ENCODE measurements at places on chromosomes 16 and 17.

GRCh38 chr17:26809033-26809432 is 484.9 kb upstream of the WSB1 start:
- peak; percentile 0 for DNase-seq

GRCh38 chr17:75549246-75550138 is 24.0 kb downstream of the LLGL2 start:
- no peak for DNase-seq

DNA sequence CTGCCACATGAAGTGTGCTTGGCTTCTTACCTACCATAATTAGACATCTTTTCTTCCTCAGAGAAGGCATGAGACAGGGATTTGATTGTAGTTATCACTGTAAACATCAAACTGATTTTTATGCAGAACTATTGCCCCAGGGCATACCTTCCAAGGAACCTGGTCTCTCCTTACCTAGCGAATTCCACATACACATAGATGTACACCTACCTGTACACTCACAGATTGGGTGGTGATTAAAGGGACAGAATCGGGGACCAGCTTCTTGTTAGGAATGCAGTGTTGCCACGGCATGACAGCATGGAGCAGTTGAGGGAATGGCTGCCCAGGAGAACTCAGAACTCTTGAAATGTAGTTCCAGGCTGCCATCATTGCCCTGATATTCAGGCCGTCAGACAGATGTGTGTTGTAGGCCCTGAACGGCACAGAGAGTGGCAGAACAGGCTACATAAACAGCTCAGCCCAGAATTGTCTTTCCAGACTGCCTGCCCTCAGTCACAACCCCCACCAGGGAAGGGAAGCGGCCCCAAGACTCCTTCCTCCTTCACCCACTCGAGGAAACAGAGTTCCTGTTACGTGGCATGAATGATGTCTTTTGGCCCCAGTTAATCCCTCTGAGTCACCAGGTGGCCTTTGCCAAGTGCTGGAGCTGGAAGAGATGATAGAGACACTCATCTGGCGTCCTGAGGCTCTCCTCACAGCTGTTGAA is 17.8 kb upstream of the NAGLU start:
- DNase-seq, result no peak

- DNase-seq, result no peak
Observed at GRCh38 chr17:78268191-78268874, 36.9 kb downstream of the TMEM235 start.

- DNase-seq, result no peak
Observed at GRCh38 chr16:29811896-29812665, at the start of gene PRRT2. Gene PRRT2, plus strand, starts transcription at chr16:29812193. Its CDS starts 862 bp downstream, at chr16:29813055.
